ENCODE measurements at places on chromosomes 12 and 14.
A peak's percentile ranks its signal among the peaks of the same experiment; 100 is the strongest.

- DNase-seq: peak; percentile 62
Observed at GRCh38 chr12:132429946-132430643, 59.9 kb upstream of the FBRSL1 start.

GRCh38 chr12:100904270-100904669, 109.7 kb downstream of the ANO4 start:
- no peak for DNase-seq

DNA sequence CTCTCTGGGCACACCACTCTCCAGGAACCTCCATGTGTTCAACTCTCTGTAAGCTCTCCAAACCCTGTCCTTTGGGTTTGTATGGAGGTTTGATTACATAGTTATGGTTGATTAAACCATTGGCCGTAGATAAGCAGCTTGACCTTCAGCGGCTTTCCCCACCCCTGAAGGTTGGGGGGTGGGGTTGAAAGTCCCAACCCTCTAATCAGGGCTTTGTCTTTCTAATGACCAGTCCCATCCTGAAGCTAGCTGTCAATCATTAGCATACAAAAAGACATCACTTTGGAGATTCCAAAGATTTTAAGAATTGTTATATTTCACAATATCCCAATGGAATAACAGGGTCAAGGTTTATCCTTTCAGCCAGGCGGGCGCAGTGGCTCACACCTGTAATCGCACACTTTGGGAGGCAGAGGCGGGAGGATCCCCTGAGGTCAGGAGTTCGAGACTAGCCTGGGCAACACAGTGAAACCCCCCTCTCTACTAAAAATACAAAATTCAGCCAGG, 8.4 kb downstream of the FAM186A start:
- no peak for DNase-seq

DNA sequence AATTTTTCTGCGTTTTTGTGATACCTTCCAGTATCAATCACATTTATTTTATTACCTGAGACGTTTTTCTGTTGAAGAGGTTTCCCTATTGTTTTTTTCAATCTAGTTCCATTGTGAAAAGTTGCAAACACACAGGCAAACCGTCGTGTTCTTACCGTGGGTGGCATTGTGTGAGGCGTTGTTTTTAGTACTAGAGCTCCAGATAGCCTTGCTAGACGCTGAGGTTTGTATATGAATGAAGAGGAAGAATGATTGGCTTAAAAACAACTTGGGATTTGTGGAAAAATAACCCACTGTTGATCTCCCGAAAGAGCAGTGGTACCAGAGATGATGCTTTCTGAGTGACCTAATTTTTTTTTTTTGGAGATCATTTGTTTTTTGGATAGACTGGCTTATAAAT, 1.0 kb downstream of the SOCS4 start:
- DNase-seq: no peak

DNA sequence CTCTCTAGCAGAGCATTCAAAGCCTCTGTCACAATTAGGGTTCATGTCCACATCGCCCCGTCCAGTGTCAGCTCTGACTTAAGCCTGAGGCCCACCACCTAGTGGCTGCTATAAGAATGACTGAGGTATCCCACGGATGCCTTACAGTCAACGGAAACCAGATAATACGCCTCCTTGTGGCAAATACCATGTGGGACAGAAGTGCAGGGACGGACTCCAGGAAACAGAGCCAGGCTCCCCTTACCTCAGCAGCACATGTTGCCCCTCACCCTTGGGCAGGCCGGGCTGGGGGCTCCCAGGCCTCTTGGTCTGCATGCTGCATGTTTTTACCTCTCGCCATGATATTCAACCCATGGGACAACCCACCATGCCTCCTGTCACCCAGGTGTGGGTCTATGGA, 86.3 kb downstream of the VWF start:
- DNase-seq: peak; percentile 27

GRCh38 chr12:34210689-34211530, 188.6 kb downstream of the ALG10 start:
- DNase-seq: no peak

Measured in CD4-positive, alpha-beta T cell treated with Interleukin-2 at 100 ng/mL for 4 hours (primary cell).